CD4-positive, alpha-beta memory T cell (primary cell): ENCODE measurements at places on chromosomes 4 and X. TPM values are rescaled to one million over a fixed set of nuclear protein-coding genes. Genes with fewer than 3 reads are reported as not detected.
A peak's percentile ranks its signal among the peaks of the same experiment; 100 is the strongest.

DNA sequence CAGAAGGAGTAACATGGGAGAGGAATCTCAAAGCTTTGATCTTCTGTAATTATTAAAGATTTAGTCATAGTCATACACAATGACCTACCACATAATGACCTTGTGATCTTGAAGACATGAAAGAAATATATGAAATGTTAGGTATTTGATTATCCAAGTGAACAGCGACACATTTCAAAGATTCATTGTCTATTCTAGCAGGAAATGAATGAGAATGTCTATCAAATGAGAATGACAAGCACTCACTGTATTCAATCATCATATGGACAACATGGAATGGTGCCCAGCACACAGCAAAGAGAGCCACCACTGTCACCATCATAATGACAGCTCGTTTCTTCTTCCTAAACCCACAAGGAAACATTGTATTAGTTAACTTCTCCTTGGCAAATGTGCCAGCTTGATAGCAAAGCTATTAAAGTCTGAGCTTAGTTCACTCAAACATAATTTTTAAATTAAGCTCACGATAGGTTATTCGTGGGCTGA is 50.6 kb downstream of the QRFPR start:
- no peak for DNase-seq

GRCh38 chrX:108049649-108050048 is 4.8 kb downstream of the VSIG1 start:
- no peak for DNase-seq

DNA sequence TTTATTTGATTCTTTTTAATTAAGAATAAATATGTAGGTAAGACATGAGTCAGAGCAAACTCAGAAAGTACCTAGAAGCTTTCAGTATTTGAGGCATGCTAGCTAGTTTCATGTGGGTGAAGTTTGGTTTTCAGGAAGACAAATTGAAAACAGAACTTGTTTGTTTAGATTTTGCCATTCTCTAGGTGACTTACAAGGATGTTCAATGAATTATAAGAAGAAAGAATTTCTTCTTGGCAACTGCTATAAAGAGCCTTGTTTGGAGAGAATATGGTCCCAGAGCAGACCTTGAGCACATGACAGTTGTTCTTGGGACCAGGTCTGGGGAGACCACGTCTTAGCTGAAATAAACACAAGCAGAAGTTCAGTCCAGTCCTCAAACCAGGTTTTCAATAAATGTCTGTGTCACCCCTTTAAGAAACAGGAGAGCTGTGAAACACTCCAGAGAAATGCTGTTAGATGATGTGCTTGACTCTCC is 38.0 kb upstream of the IL21 start:
- DNase-seq, result no peak

IL3RA gene
- total RNA-seq, result not detected

PPEF2 gene
- total RNA-seq, result 0.41 TPM

- DNase-seq, result peak; percentile 62
Measured at GRCh38 chr4:77157859-77158486, 966 bp downstream of the CCNG2 start.

ERVMER34-1 gene
- total RNA-seq, result not detected

DNA sequence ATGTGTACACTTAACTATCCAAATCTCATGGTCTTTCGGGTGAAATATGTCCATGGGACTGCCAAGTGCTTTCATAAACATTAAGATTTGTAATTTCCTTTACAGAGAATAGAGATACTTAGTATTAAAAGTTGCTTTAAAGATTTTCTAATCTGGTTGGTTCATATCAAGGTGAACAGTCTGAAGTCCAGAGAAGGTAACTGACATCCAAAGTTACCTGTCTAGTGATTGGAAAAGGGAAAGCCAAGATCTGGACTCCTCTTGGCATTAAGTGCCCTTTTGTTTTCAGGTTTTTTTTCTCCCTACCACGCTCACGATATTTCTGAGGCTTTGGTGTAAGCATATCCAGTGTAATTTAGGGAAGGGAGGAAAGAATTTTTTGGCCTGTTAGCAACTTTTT is 5.0 kb downstream of the SMAD1 start:
- DNase-seq, result no peak

GRCh38 chr4:152189451-152190179 is 346.3 kb downstream of the FBXW7 start:
- DNase-seq, result no peak

DNA sequence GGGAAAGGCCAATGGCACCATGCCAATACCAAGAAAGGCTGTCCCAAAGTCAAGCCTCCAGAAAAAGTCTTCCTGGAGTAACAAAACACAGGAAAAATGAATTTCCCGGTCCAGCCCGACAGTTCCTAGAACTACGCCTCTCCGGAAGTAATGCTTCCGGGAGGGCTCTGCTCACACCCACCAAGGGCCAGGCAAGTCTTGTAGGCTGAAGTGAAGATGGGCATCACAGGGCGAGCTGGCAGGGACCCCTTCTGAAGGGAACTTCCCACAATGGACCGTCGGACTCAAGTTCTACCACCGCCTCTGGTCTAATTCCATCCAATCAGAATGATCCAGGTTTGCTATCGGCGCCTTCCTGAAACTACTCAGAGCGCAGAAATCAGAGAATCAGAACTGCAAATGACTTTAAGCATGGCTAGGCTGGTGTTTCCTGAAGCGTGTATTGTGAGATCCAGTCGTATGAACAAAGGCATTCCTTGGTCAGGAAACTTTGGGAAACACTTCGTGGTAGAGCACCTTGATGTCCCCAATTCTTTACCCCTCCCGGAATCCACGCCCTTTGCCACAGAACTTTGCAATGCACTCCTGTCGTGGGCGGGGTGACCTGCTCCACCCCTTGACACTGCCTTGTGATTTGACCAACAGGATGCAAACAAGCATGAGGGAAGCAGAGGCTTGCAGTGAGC is 127.8 kb downstream of the BCOR start:
- no peak for DNase-seq

DNA sequence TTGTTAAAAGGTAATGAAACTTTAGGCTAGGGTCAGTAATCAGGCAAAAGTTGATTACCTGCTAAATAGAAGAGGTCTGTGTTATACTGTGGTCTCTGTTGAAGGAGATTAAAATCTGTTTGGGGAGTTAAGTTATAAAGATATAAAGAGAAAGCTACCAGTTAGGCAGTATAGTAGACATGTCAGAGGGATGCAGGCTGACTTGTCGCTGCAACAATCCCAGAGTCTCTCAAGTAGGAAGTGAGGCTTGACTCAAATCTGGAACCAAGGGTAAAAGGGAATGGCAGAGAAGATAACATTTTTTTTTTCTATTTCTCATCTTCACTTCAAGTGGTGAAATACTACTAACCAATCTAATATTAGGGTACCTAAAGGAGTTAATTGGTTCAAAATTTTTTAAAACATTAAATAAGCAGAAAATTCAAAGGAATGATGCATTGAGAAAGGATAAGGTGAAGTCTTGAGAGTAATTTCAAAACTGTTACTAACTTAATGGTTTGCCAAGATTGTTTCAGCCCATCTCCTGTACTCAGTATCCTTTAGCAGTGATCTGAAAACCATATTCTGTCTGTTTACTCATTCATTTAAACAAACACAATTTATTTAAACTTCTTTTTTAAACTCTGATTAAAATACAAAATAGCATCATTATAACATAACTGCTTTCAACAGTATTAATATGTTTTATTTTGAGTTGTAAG is 12.8 kb downstream of the HERC3 start:
- no peak for DNase-seq

LRRC66 gene
- 0.30 TPM for total RNA-seq

GPR173 gene
- total RNA-seq, result not detected

MAGEA6 gene
- not detected for total RNA-seq

GRCh38 chr4:74335341-74336021 is 27.2 kb downstream of the EPGN start:
- DNase-seq, result no peak

GRCh38 chr4:124144238-124144654 is 568.3 kb downstream of the ANKRD50 start:
- DNase-seq, result no peak

FNIP2 gene
- 8.1 TPM for total RNA-seq

- DNase-seq, result no peak
Measured at GRCh38 chr4:97987019-97987648, 156.1 kb downstream of the STPG2 start.
